ENCODE measurements at places on chromosomes 2 and 18. TPM values are rescaled to one million over a fixed set of nuclear protein-coding genes. Genes with fewer than 3 reads are reported as not detected.

DNA sequence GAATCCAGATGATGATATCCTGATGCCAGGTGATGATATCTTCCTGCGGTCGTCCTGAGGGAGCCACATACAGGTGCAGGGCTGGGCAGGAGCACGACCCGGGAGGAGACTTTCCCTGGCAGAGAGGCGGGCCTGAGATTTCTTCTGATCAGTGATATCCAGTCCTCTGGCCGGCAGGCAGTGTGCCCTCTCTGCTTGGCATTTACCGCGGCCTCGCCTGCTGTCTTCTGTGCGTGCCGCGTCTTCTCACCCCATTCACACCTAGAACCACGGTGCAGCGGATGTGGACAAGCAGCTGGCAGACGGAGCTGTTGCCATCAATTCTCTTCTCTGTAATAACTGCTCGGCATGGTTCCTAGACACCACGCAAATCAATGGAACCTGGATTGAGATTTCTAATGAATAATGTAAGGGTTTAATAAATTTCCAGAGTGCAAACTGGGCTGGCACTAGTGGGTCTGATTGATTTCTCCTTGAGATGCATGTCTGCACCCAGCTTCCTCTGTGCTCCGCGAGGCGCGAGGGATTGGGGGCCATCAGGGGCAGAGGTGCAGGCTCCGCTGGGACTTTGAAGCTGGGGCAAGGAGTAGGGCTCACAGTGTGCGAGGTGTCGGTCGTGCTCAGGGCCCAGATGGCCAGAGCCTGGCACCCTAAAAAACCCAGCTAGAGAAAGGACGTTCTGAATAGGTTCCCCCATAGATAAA lies 208.9 kb upstream of the HDAC4 start:
- no peak for DNase-seq

DNA sequence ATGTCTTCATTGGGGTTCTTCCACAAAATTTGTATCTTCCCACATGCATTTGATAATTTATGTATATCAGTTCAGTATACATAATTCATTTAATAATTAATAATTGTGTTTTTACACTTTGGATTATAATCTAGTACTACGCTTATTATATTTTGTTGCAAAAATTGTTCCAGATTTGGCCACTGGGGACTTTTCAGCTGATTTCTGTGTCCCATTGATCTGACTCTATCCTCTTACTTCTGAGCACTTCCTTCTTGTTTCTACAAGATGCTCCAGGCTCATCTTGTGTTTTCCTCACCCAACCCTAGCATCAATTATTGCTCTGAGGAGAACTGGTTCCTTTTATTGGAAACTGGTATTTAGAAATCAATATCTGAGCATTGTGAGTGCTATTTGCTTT lies 215.3 kb upstream of the CDH19 start:
- no peak for DNase-seq

DNA sequence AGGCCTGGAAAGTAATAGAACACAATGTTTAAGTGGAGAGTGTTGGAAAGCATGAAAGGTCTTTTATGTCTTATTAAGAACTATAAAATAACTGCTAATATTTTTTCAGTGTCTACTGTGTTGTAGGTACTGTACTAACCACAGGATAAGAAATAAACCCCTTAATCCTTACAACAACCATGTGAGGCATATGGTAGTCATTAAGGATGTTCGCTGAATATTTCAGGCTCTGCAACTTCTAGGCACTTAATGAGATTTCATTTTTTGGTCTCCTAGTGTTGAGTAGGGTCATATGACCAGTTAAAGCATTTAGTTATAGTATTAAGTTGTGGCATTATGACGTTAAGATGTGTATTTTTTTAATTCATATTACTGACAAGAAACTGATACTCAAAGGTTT lies 346.6 kb upstream of the KCNH7 start:
- DNase-seq: no peak

- no peak for DNase-seq
These were observed 176.6 kb downstream of the EN1 start for GRCh38 chr2:118670838-118671237.

DNA sequence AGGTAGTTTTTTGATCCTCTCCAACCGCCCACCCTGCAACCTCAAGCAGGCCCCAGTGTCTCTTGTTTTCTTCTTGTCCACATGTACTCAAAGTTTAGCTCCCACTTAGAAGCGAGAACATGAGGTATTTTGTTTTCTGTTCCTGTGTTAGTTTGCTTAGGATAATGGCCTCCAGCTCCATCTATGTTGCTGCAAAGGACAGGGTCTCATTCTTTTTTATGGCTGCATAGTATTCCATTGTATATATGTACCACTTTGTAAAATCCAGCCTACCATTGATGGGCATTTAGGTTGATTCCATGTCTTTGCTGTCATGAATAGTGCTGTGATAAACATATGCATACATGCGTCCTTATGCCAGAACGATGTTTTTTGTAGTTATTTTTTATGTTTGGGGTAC lies 2.5 kb downstream of the CRYGC start:
- no peak for DNase-seq

GRCh38 chr2:178109813-178110212 lies 2.4 kb upstream of the RBM45 start:
- no peak for DNase-seq

The ALPP gene
- total RNA-seq: not detected

DNA sequence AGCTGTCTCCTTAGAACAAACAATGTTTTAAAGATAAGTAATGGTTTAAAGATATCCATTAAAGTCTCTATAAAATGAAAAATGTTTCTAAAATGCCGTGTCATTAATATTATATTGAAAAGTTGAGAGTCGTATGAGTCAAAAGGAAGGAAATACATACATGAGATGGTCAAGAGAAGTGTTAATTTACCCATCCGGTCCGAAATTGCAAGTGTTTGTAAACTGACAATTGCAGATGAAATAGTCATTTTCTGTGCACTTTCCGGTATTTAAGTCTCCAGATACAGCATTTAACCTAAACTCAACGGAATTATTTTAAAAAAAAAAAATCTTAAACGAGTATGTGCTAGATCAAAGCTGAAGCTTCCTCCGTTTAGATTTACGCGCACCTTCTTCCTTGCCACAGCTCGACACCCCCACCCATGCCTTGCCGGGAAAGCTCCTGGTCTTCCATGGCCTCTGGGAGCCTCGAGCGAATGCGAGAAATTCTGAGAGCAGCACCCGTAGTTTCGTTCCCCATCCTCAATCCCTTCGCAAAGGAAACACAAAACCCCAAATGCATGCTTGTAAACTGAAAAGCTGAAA lies 1.8 kb downstream of the DSC3 start:
- DNase-seq: no peak

The ATAD2B gene
- 14.1 TPM for total RNA-seq

The ANKRD30BL gene
- total RNA-seq: 1.2 TPM

DNA sequence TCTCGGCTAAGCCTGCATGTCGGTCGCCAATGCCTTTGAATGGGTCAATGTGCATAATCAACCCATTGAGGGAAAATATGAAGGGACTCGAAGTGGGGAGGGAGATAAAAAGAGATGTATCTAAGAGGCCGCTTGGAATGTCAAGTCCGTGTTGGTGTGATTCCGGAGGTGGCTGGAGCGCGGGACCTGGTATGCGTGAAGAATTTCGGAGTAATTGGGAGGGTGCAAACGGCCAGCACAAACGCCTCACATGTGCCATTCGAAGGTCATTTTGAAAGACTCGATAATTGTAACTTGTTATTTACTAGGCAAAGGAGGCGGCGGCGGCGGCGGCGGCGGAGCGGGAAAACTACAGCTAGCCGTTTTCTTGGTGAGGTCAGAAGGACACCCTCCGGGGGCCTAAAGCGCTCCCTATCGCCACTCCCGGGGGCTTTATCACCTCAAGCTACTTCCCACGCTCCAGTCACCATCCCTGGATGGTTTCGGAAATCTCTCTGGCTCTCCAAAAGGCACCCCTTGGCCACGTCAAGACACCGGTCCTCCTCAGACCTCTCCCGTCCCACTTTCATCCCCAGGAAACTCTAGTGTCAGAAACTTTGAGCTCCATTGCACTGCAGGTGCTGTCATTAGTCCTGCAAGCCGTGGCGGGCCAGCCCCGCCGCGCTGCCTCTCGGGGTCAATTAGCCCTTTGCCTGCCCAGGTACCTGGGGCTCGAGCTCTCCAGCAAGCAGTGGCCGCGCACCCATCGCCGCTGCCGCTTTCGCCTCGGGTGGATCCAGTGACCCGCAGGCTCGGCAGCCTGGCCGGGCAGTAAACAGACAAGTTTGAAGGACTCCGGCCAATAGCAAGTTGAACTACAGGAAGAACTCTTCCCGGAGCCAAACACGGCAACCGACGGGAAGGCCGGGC lies 1.5 kb downstream of the ERBB4 start:
- DNase-seq: no peak

DNA sequence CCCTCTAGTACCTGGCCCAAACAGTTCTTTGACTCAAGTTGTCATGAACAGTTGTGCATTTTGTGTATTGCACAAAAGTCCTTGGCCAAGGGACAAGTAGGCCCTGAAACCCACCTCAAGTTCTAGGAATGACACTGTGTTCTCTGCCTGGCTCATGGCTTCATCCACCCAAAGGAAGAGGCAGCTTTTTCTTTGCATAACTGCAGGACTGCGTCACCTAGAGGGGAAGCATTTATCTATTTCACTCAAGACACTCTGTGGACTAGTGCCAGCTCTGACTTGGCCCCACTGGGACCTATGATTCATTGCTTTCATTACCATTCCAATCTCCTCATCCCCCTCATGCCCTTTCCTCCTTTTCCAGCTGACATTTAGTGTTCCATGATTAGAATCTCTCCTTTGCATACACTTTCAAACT lies 119.3 kb upstream of the SIX2 start:
- DNase-seq: peak; percentile 74

DNA sequence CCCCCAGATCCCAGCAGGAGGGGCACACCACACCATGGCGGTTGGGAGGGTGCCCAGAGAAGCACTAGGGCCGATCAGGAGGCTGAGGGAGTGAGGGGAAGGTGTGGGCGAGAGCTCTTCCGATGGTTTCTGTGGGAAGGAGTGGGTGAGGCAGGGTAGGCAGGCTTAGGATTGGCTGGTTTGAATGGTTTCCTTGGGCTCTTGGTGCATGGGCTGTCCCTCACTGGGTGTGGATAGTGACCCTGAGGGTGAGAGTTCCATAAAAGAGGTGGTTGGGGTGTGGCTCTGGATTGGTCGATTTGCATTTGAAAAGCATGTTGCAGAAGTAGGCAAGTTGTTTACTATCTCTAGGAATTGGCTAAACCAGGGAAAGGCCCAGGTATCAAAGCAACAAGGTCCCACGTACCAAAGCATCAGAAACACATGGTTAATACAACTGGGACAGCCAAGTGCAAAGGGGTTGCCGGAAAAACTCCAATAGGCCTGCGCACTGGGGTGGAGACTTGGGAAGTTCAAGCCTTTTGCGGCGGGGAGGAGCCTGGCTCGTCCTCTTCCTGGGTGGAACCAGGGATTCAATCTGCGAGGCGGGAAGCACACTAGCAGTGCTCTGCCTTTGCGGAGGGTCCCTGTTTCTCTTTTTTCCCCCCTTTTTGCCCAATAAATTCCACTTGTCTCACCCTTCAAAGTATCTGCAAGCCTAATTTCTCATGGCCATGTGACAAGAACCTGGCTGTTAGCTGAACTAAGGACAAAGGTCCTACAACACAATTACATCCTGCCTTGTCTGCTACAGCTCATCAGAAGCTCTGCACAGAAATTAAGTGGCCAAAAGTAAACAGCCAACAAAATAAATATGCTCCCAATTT lies 43.2 kb downstream of the IL1R2 start:
- DNase-seq: no peak

- no peak for DNase-seq
These were observed 17.4 kb downstream of the FECH start for GRCh38 chr18:57569133-57569532.

The MRPS5 gene
- total RNA-seq: 50.3 TPM

The KIDINS220 gene
- 91.5 TPM for total RNA-seq

- DNase-seq: no peak
These were observed 510.2 kb upstream of the ID2 start for GRCh38 chr2:8171608-8172007.

GRCh38 chr2:204364860-204365535 lies 180.3 kb upstream of the PARD3B start:
- no peak for DNase-seq

GRCh38 chr2:99571533-99571932 lies 81.7 kb upstream of the REV1 start:
- no peak for DNase-seq

The CCDC74B gene
- total RNA-seq: 4.6 TPM

GRCh38 chr2:190432567-190433231 lies 24.5 kb downstream of the MFSD6 start:
- no peak for DNase-seq

GRCh38 chr2:25417715-25418369 lies 76.1 kb upstream of the DNMT3A start:
- no peak for DNase-seq

DNA sequence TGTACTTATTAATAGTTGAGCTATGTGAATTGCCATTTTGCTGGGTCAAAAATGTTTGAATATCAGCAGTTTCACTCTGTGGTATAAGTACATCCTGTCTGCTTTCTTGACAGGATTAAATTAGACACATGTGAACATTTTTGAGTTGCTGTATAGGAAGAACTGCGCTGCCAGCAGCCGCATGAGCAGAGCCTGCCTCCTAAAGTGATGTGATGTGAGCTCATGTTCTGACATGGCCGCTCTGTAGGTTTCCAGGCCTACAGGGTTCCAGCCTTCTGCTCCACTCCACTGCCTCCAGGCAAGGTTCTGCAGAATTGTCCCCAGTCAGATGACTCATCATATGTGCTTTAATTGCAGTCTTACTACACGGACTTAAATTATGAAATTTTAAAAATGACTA lies 119.7 kb upstream of the NFATC1 start:
- DNase-seq: no peak

DNA sequence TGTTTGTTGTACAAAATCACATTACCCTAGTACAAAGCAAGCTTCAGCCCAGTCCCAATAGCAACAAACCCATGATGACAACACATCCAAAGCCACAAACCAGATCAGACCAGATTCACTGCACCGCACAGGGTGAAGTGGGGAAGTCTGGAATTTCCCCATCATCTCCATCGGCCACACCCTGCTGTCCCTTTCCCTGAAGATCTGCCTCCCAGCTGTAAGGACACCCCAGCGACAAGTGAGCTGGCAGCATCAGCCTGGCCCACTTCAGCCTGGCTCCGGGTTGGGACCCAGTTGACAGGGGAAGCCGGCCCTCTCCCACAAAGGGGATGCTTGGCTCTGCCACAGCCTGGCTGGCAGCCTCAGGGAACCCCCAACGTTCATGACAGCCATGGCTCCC lies 207.6 kb downstream of the MGAT5 start:
- DNase-seq: no peak

GRCh38 chr2:235521844-235522243 lies 28.0 kb downstream of the AGAP1 start:
- no peak for DNase-seq

The EVA1A gene
- 2.3 TPM for total RNA-seq

Data from uterus (tissue), 4 donors.